H1 (cell line): ENCODE measurements at places on chromosomes 6 and 20.

DNA sequence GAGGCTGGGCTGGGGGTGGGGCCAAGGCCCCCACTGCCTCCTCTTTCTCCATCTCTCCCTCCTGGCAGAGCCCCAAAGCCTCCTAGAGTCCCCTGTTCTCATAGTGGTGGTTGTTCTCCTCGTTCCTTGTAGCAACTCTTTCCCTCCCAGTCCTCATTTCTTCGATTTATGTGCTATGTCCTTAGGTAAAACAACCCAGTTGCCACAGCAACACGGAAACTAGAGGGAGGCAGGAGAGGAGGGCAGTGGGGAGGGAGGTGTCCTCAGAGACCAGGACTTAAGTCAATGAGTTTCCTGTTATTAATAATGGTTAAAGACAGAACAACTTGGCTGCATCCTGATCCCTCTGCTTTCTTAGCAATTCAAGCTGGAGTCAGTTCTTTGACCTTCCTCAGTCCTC lies 161.0 kb downstream of the INSM1 start:
- H3K4me3 ChIP-seq: no peak overlapping the region
- no peak for DNase-seq
- H3K27me3 ChIP-seq: no peaks in the 10 kb centered on the region
- H3K4me1 ChIP-seq: peaks cover 5% of the 10 kb centered on the region; the same call in 1 of the 2 replicates

DNA sequence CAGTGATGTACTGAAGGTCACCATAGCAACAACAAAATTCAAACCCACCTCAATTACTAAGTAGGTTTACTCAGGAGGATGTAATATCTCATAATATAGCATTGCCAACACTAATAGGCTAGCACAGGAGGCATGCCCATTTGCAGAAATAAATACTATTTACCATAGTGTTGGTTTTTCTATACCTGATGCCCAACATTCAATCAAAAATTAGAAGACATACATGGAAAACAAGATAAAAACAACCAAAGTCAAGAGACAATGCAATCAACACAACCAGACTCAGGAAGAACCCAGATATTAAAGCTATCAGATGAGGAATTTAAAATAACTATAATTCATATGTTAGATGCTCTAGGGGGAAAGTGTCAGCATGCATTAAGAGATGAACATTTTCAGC lies 14.3 kb upstream of the TXNDC5 start:
- H3K27me3 ChIP-seq: no peaks in the 10 kb centered on the region
- H3K4me1 ChIP-seq: no peaks in the 10 kb centered on the region
- no peaks in the 10 kb centered on the region for H3K36me3 ChIP-seq
- H3K27ac ChIP-seq: no peak overlapping the region
- DNase-seq: no peak
- no peak overlapping the region for H3K4me3 ChIP-seq

- no peak overlapping the region for H3K4me3 ChIP-seq
- H3K27me3 ChIP-seq: no peaks in the 10 kb centered on the region
- peaks cover 2% of the 10 kb centered on the region; the same call in 1 of the 2 replicates for H3K4me1 ChIP-seq
- H3K36me3 ChIP-seq: no peaks in the 10 kb centered on the region
Measured at GRCh38 chr20:44856442-44856841, 29.1 kb upstream of the YWHAB start.

GRCh38 chr6:90650041-90650940 lies 63.4 kb upstream of the MAP3K7 start:
- no peaks in the 10 kb centered on the region for H3K27me3 ChIP-seq
- H3K27ac ChIP-seq: no peak overlapping the region
- DNase-seq: no peak
- peaks cover 3% of the 10 kb centered on the region for H3K4me1 ChIP-seq

- no peak overlapping the region for H3K4me3 ChIP-seq
- no peaks in the 10 kb centered on the region for H3K36me3 ChIP-seq
- H3K27ac ChIP-seq: no peak overlapping the region
- no peaks in the 10 kb centered on the region for H3K27me3 ChIP-seq
Measured at GRCh38 chr6:5335020-5335419, 73.7 kb downstream of the FARS2 start.

DNA sequence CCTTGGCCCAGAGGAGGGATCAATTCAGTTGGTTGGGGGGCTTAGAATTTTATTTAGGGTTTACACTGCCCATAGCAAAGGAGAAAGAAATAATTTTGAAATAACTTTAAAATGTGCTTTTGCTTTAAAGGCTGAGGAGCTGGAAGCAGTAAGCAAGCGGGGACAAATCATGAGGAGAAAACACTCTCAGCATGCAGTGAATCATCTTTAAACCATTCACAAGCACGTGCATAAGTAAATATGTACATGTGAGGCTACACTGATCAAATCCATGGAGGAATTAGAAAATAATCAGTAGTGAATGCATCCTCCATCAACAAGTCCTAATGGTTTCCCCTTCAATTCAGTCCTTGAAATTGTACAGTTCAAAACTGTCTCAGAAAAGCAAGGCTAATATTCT lies 181.0 kb downstream of the MTFR2 start:
- H3K4me3 ChIP-seq: no peak overlapping the region
- H3K4me1 ChIP-seq: no peaks in the 10 kb centered on the region
- DNase-seq: no peak
- H3K27me3 ChIP-seq: no peaks in the 10 kb centered on the region
- no peak overlapping the region for H3K27ac ChIP-seq
